NCI-H2081 treated with DMSO at 0.1 percent for 48 hours (cell line): ENCODE measurements at places on chromosomes 6 and 20.

DNA sequence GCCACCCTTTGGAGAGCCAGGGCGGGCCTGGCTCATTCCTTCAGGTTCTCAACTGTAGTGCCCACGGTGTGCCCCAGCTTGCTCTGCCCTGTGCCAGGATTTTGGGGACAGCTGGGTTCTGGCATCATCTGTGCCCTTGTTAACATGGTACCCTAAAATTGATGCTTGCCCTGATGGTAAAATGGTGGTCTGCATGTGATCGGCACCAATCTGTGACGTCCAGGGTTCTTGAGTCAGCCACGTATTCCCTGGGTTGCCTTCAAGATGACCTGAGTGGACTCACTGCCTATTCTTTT, 31.2 kb upstream of the APCDD1L start:
- DNase-seq, result no peak

- no peak for DNase-seq
These were observed 121.1 kb downstream of the TNFRSF21 start for GRCh38 chr6:47188588-47189021.

DNA sequence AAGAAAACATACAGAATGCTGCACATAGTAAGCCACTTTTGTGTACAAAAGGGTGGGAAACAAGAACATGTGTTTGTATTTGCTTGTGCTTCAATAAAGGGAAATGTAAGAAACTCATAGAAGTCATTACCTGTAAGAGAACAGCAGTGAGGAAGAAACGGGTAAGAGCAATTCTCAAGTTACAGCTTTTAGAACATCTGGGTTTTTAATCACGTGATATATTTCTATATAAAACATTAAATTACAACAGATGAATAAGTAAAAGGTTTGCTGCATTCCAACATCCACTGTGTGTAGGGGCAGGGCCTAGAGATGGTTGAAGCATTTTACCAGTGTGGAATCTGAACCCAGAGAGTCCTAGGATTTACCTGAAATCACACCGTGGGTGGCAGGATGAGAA, 36.6 kb upstream of the FAM50B start:
- no peak for DNase-seq

- DNase-seq, result no peak
These were observed 394.8 kb upstream of the RNF217 start for GRCh38 chr6:124567401-124567800.

- DNase-seq, result no peak
These were observed 331.2 kb downstream of the QKI start for GRCh38 chr6:163745536-163746400.

GRCh38 chr6:124722141-124722878, 239.9 kb upstream of the RNF217 start:
- no peak for DNase-seq

GRCh38 chr6:35719404-35719829, 17.4 kb upstream of the ARMC12 start:
- no peak for DNase-seq

DNA sequence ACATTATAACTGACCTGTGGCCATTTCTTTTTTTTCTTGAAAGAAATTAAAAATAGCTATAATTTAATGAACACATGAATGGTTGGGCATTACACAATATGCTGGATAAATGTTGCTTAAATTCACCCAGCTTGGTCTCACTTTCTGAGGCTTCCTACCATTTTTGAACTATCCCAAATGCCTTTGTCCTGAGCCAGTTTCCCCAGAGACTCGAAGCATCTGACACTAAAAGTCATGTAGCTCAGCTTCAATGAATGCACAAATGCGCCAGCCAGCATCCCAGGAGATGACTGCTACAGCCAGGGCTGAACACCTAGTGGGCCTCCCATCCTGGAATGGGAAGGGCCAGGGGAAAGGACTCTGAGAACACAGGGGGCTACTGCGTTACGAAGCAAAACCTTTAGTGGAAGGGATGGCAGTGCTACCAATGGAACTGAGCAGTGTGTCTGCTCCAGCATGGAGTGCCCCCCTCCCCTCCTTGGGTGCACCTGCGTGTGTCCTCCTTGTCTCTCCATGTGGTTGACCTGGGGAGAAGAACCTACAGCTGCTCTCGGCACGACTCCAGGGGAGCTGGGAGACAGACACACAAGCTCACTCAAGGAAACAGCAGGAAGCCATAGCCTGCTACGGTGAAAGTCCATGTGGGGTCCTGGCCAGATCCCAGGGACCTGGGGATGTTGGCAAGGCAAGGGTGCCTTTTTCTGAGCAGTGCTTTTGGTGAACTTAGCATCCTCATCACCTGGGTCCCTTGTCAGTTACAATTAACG, 60.9 kb downstream of the IRF4 start:
- no peak for DNase-seq

DNA sequence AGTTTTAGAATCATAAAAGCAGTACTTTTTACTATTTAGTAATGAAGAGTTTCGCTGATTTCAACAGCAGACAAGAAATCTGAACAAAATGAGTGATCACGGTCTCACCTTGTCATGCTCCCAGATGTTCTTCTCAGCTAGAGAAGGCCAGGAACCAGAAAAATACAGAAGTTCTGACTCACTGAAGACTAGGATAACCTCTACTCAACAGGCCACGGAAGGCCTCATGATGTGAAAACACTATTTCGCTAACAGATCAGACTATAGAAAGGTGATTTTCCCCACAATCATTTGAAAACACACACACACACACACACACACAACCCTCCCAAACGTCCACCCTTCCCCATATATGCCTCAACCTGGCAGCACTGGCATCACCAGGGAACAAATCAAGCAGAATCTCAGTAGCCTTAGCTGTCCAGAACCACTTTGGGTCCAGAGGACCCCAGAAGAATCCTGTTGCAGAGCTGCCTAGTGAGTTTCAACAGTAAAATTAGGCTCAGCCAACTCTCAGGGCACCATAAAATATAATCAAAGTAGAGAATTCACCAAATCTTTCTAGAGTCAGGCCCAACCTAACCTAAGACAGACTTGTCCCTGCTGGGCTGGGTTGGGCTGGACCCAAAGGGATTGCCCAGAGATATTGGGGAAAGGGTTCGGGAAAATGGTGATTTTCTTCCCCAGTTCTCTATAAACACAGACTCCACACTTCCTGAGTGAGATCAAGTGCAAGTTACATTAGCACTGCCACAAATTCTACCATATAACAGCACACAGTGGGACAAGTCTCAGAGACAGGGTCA, 7.9 kb downstream of the EXOC2 start:
- no peak for DNase-seq

GRCh38 chr6:132814716-132815570, 574 bp downstream of the RPS12 start:
- no peak for DNase-seq

DNA sequence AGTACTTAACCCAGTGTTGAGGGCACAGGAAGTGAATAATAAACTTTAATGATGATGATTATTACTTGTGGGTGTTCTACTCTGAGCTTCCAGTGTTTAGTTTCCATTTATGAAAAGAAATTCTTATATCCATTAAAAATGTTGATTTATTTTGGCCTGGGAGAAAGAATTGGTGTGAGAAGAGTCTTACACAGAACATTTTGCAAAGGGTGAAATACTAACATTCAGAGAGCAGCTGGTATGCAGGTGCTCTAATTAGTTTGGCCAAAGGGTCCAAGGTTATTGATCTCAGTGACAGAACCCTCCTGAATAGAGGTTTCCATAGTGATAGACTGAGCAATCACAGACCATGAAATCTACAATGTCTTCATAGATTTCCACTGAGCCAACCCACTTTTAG, 4.4 kb downstream of the OSER1 start:
- no peak for DNase-seq

DNA sequence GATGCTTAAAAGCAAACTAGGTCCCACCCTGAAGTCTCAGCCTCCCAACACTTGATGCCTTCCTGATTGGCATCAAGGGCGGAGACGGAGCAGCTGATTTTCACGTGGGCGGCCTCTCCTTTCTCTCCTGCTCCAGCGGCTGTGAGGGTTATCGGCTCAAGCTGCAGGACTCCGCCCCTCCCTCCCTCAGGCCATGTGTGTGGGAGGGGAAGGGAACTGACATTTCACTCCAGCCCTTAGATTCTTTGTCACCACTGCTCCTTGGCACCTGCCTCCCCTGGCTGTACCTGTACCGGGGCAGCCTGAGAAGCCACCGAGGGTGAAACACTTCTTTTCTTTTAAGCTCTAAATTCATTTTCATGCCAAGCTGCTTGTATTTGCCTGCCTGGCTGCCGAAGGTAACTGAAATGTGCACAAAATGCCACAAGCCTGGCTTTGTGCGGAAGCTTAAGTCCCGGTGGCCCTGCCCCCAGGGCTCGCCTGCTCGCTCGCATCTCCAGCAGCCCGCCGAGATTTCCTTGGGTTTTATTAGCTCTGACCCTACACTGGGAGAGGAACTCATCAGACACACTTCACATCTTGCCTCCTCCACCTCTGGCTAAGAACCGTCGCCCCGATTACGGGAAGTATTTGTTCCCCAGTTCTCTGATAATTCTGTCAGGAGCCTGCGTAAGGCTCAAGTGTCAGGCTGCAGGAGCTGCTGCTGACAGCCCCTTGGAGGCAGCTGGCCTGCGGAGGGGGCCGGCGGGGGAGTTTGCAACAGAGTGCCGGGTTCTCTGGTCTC, 9.6 kb upstream of the CPNE5 start:
- DNase-seq, result no peak

DNA sequence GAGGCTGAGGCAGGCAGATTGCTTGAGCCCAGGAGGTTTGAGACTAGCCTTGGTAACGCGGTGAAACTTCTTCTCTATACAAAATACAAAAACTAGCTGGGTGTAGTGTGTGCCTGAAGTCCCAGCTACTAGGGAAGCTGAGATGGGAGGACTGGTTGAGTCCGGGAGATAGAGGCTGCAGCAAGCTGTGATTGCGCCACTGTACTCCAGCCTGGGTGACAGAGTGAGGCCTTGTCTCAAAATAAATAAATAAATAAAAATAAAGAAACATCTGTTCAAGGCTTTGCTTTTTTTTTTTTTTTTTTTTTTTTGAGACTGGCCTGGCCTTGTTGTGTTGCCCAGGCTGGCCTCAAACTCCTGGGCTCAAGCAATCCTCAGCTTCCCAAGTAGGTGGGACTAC, 23.7 kb upstream of the SLC23A2 start:
- DNase-seq, result no peak

DNA sequence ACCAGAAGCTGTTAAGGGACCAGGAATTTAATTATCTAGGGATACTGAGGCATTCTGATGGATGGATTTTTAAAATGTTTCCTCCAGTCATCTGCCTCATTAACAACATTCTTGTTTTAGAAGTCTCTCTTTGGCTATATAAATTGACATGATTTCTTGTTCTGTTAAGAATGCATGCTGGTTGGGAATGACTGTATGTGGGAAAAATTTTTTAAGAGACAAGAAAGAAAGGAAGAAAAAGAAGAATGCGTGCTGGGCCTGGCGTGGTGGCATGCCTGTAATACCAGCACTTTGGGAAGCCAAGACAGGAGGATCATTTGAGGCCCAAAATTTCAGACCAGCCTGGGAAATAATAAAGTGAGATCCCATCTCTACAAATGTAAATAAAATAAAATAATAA, 203.6 kb downstream of the GJA1 start:
- no peak for DNase-seq
